Mesenteric fat pad (tissue), 1 donor: ENCODE measurements at places on chromosomes 5 and 9. TPM values are rescaled to one million over a fixed set of nuclear protein-coding genes. Genes with fewer than 3 reads are reported as not detected.

GRCh38 chr5:133680830-133681565 lies 68.7 kb upstream of the FSTL4 start:
- DNase-seq: no peak

DNA sequence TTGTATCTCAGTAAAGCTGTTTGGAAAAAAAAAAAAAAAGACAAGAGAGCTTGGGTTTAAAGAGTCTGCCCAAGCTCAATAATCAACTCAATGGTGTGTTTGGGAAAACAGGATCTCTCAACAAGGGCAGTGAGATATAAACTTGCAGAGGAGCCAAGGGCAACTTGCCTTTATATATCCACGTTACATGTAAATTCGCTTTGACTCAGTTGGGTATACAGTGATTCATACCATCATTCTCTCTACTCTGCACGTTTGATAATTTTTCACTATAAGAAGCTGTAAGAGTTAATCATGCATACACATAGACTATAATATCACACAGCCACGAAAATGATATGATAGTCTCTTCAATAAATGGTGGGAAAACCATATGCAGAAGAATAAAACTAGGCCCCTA lies 24.9 kb downstream of the ADAM19 start:
- no peak for DNase-seq

GRCh38 chr9:8268216-8268878 lies 468.8 kb upstream of the DMAC1 start:
- no peak for DNase-seq

DNA sequence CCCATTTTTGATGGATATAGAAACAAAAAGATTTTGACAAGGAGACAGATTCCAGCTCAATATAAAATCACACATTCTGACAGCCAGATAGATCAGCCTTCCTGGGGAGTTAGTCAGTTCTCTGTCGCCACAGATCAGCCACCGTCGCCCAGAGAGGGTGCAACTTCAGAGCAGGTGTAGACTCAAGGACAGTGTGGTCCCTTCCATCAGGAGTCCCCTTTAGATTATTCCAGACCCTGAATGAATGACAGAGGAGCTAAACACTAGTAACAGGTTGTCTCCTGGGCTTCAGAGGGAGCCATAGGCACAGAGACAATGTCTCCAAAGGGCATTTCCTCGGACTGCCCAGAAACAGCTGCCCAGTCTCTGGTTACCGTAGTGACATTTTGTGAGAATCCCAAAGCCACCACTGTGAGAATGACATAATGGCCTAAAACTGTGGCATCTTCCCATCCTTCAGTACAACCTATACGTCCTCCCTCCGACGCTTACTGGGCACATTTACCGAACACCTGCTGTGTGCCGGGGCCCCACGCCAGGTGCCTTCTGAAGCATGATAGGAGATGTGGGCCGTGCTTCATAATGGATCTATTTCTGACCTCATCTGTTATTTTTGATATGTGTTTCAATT lies 47.4 kb upstream of the SLC2A8 start:
- no peak for DNase-seq

C5orf52 gene
- total RNA-seq: not detected

DNA sequence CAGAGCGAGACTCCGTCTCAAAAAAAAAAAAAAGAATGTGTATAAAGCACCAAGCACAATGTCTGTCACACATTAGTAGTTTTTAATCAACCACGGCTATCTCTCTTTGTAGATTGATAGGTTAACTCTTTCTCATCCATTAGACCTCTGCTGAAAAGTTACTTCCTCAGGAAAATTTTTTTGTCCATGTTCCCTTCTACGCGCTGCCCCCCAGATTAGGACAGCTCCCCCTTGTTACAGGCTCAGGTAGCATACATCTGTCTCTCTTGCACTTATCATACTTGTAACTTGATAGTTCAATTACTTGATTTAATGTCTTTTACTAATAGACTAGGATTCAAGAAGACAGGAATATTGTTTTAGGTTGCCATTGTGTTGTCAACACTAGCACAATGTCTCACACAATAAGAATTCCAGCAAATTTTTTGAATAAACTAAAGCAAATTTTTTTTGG lies 1.5 kb downstream of the SPDL1 start:
- DNase-seq: no peak
